ENCODE measurements at places on chromosomes 3 and 15. TPM values are rescaled to one million over a fixed set of nuclear protein-coding genes. Genes with fewer than 3 reads are reported as not detected.

KBTBD8 gene
- total RNA-seq, result 4.1 TPM

EFCAB12 gene
- total RNA-seq, result 0.42 TPM

DNA sequence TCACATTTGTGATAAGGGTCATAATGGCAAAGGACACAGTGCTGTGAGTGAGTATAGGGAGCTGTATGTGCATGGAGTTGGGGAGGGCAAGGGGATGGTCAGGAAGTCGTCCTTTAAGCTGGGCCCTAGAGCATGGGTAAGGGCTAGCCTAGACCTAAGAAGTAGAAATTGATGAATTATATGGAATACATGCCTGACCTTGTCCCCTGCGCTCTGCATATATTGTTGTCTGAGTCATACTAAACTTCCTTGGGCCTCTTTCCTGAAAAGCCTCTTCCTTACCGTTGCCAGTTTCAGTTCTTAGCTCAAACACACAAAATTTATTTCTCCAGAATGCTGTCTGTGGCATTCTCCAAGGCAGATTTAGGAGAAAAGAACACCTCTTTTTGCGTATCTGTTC is 4.6 kb downstream of the SNRK start:
- H3K27me3 ChIP-seq, result no peaks in the 10 kb centered on the region
- no peak overlapping the region for H3K27ac ChIP-seq
- H3K4me1 ChIP-seq, result peaks cover 42% of the 10 kb centered on the region
- H3K4me3 ChIP-seq, result no peak overlapping the region
- H3K36me3 ChIP-seq, result peaks cover 11% of the 10 kb centered on the region

DNA sequence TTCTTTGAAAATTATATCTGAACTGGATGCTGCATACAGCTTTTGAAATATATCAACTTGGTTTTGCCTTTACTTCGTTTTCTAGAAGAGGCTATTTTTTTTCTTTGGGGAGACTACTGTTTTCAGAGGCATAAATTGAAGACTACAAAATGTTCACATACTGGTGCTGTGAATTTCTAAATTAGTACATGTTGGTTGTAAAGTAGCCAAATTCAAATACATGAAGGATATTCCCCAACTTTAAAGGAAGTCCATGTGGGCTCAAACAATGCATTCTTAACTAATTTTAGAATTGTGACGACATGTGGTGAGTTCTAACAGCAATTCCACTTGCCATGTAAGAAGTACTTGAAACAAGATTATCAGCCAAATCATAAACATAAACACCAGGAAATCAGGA is 295.7 kb downstream of the TUSC7 start:
- no peak for DNase-seq
- no peaks in the 10 kb centered on the region for H3K27me3 ChIP-seq
- no peak overlapping the region for H3K4me3 ChIP-seq
- H3K4me1 ChIP-seq, result no peaks in the 10 kb centered on the region
- no peaks in the 10 kb centered on the region for H3K36me3 ChIP-seq
- H3K27ac ChIP-seq, result no peak overlapping the region

DNA sequence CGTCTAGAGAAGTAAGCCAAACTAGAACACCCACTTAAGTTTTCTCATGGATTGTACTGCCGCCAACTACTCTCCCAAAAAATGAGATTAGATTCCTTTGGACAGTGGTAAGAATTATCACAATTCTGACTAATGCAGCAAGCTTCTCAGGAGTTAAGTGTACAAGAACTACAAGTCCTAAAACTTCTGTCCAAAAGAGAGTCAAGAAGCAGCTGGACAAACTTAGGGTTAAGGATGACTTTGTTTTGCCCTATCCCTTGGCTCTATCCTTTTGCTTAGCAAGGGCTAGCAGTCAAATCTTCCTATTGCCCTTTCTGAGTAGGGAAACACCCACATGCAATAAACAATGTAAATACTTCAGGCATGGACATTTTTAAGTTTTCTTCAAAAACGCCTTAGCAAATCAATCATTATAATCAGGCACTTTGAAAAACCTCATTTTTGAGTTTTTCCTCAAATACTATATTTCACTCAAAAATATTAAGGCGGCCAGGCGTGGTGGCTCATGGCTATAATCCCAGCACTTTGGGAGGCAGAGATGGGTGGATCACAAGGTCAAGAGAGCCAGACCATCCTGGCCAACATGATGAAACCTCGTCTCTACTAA is 19.5 kb downstream of the RAF1 start:
- no peaks in the 10 kb centered on the region for H3K27me3 ChIP-seq
- H3K4me1 ChIP-seq, result no peaks in the 10 kb centered on the region

SNTN gene
- 0.29 TPM for total RNA-seq

FBXO40 gene
- not detected for total RNA-seq

Data from Calu3 (cell line).